NCI-H1417 (cell line): ENCODE measurements at places on chromosomes 2 and 18.

- no peak for DNase-seq
These were observed 513.8 kb downstream of the ZEB2 start for GRCh38 chr2:144006139-144006538.

DNA sequence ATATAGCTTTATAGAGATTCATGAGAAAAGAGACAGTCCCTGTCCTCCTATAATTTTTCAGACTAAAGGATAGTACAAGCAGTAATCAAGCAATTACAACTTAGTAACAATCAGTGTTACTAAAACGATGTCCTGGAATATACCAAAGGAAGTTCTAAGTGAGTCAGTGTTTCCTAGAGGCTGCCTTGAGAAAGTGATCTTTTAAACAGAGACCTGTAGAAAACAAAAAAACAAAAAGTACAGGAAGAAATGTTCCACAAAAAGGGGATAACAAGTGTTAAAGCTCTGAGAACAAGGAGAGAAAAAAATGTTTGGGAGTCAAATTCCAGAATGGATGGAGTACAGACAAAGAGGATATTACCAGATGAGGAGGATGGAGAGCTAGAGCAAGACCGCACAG lies 556.4 kb downstream of the ERBB4 start:
- no peak for DNase-seq

DNA sequence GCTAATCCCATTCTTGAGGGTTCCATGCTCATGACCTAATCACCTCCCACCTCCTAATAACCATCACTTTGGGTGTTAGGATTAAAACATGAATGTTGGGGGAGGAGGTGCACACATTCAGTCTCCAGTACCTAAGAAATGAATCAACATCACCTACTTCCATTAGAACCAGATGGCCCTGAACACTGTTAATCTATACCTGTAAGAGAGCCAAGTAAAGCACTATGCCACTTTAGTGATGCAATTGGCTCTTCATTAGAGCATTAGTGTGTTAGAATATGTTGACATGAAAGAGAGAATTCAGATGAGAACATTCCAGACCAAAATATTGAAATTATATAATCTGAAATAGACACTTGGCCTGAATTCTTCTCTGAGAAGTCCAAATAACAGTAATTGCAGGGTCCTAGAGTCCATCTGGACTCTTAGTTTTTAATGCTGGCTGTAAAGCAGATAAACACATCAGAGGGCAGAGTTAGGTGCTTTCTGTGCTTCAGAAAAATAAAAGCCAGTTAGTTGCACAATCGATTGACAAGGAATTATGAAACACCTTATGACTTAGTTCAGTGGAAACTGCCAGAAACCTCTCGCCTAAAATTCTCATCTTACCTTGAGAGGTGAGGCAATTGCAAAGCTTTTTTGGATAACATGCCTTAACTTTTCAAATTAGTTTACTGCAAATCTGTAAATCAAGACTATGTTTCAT lies 923.7 kb downstream of the SLC4A3 start:
- no peak for DNase-seq

- DNase-seq: peak; percentile 27
These were observed 446.7 kb downstream of the RNF144A start for GRCh38 chr2:7363906-7364305.

- no peak for DNase-seq
These were observed 153.0 kb upstream of the SALL3 start for GRCh38 chr18:78826631-78827030.

DNA sequence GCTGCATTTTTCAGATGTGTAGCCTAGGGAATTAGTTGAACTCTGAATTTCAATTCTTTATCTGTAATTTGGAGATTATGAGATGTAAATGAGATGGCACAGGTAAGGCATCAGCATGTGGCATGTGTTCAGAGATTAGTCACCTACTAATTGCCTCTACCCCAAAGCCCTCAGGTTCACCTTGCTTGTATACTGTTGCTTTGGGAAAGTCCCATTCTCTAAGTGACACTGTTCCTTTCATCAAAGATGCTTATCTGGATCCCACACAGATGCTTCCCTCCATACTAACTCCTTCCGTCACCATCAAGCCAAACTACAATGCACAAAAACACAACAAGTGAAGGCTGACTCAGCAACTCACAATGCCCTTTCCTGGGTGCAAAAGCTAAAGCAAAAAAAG lies 143.7 kb downstream of the LRATD1 start:
- no peak for DNase-seq

DNA sequence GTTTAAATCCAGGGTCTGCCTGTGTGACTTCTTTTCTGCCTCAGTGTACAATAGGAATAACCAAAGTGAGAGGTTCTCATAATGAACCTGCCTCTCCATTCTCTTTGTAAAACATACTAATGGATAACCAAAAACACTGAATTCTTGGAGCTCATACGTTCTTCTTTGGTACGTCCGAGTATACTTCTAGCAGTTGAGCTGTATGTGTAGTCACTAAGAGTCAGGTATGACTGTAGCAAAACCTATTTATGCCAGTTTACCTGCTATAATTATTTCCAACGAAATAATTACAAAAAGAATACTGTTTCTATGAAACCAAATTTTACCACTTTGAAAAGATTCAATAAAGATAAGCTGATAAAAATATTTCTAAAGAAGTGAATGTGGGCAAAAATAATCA lies 109.2 kb downstream of the IKZF2 start:
- no peak for DNase-seq

GRCh38 chr2:223050188-223050587 lies 1.8 kb upstream of the KCNE4 start:
- DNase-seq: no peak

DNA sequence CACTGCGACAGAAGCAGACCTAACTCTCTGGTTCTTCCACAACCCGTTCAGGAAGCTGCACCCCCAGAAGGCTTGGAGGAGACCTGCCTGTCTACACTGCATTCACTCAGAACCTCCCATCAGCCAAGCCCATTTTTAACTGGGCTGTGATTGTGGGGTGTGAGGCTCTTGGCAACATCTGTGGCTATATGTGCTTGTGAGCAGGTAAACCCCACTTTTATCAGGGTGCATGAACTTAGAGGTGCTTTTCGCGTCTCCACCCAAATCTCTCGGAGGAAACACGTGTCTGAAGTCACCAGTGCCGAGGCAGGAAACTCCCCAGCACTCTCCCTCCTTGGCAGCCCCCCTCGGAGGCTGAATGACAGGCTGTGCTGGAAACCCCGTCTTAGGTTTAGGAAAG lies 158.2 kb upstream of the SALL3 start:
- DNase-seq: no peak

DNA sequence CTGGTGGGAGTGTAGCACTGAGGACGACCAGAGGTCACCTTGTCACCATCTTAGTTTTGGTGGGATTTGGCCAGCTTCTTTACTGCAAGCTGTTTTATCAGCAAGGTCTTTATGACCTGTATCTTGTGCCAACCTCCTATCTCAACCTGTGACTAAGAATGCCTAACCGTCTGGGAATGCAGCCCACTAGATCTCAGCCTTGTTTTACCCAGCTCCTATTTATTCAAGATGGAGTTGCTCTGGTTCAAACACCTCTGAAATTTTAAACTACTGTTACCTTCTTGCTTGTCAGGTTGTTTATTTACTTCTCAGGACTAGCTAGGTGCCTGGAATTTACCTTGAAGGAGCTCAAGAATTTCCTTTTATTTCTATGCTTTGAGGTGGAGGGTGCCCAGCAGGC lies 9.5 kb upstream of the KCNG3 start:
- DNase-seq: no peak

DNA sequence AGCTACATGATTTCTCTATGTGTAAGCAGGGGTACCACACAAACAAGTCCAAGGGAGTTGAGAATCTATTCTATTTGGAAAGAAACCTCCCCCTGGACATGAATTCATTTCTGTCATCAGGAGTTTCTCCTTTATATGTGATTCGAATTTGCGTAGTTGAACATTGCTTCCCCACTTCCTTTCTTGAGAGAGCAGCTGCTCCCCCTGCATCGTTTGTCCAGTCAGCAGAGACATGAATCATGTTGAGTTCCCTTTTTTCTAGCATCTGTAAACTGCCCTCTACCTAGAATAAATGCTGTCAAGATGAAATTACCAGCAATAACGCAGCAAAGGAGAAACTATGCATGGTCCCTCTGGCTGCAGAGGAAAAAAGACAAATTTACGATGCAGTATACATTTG lies 73.8 kb downstream of the KIF5C start:
- DNase-seq: no peak

DNA sequence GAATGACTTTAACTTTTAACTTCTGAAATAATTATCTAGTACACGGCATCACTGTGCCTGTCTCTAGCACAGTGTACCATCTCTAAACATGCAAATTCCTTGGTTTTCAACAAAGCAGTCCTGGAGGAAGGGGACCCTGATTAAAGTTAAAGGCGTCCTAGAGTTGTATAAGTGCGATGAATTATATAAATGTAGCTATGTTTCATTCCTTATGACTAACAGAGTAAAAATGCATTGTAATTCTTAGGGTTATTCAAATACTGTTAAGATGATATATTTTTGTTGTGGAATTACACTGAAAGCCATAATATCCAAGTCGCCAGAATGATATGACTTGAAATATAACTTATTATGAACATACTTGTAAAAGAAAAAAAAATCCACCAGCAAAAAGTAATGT lies 544.9 kb upstream of the LINC00305 start:
- no peak for DNase-seq

GRCh38 chr18:70645971-70646370 lies 357.1 kb downstream of the SOCS6 start:
- DNase-seq: no peak

DNA sequence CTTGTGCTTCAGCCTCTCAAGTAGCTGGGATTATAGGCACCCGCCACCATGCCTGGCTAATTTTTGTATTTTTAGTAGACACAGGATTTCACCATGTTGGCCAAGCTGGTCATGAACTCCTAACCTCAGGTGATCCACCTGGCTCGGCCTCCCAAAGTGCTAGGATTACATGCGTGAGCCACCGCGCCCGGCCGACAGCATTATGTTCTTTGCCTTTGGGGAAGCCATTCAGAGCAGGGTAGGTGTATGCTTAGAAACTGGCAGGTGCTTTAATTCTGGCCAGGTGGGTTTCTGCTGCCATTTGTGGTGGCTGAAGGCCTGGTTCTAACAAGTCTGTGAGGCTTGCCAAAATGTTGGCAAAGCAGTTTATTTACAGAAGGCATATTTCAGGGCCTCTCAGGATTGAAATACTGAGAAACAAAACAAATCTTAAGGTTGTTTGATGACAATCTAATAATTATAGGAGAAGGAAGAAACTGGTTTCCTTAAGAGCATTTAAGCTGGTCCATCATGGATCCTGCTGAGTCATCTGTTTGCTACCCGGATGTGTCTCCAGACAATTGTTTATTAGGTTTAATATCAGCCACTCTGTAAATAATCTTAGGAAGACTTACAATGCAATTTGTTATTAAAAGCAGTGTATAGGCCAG lies 16.0 kb downstream of the SLC20A1 start:
- no peak for DNase-seq

DNA sequence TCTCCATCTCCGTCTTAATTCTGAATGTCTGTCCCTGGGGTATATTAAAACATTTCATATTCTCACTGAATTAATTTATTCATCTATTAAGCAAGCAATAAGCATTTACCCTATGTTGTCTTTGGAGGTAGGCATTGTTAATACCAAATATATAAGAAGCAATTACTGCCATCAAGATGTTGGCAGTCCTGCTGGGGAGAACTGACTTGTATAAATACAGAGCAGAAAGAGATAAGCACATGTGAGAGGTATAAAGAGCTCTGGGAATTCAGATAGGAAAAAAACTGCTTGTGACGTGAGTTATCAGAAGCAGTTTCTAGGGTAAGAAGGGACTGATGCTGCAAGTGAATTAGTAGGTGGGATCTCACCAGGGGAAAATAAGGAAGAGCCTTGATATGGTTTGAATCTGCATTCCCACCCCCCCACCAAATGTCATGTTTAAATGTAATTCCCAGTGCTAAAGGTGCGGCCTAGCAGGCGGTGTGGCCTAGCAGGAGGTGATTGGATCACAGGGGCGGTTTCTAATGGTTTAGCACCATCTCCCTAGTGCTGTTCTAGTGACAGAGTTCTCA lies 286.8 kb downstream of the RAD51AP2 start:
- DNase-seq: no peak

DNA sequence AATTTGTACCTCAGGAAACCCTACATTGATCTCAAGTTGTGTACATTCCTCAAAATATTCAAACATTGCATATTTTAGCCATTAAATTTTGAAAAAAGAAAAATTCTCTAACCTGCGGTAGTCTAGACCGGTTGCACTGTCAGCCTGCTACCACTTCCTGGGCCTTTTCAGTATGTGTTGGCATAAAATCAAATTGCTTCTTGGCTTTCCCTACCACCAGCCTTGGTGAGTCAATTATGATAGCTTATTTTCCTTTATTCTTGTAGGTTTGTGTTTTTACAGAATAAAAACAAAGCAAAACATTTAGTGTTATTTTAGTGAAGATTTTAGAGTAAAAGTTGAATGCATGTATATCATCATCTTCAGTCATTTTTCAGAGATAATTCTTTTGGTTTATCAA lies 61.2 kb downstream of the FAM171B start:
- DNase-seq: no peak

GRCh38 chr2:210517264-210517663 lies 39.1 kb upstream of the CPS1 start:
- no peak for DNase-seq

DNA sequence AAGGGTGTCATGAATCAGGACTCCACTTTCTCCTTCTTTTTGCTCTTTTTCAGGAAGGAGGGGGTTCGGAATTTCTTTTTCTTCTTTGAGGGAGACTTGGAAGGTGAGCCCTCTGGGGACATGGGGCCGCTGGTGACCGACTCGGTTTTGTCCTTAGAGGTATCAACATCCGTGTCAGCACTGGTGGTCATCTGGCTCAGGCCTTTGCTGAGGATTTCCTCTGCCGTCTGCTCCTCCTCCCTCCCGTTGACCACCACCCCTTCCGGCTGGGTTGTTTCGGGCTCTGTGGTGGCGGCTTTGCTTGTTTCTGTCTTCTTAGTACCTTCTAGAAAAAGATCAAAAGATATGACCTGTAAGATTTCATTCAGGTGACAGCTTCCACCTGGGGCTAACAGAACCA lies 104.6 kb downstream of the ADD2 start:
- DNase-seq: no peak

DNA sequence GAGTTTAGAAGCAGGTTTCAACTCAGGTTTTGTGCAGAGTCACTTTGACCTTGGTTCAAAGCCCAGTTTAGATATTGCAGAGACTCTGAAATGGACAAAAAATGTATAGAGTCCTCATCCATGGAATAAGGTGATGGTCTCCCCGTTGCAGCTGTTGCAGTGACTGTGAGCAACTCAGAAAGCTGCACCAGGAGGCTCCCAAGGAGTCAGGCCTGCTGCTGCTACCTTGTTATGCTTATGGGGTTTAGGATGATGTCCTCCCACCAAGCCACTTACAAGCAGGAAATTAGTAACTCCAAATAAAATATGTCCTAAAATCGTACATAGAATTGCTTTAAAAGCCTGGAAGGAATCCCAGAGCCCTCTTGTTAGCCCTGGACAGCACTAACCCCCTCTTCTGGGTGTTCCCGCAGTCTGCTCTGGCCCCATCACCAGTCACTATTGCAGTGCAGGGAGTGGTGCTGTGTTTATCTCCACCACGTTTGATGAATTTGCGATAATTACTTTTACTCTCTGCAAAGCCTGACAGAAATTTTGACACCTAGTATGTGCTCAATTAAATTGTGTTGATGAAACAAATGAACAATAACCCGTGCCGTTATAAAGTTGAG lies 189.0 kb downstream of the CNTNAP5 start:
- no peak for DNase-seq
